ENCODE measurements at places on chromosomes 1 and 21. TPM values are rescaled to one million over a fixed set of nuclear protein-coding genes. Genes with fewer than 3 reads are reported as not detected.

The MFSD2A gene
- total RNA-seq: 67.8 TPM

The EXTL1 gene
- total RNA-seq: not detected

The HTR6 gene
- not detected for total RNA-seq

The NRIP1 gene
- 29.8 TPM for total RNA-seq

The SLC45A3 gene
- 3.0 TPM for total RNA-seq

The LAX1 gene
- total RNA-seq: not detected

The FTCD gene
- not detected for total RNA-seq

The SIK1 gene
- total RNA-seq: 5.0 TPM

The CD164L2 gene
- total RNA-seq: 0.65 TPM

The KPRP gene
- 0.04 TPM for total RNA-seq

The UBAP2L gene
- 66.9 TPM for total RNA-seq

The CRNN gene
- total RNA-seq: not detected

The GJA9 gene
- 0.08 TPM for total RNA-seq

The DSCAM gene
- 2.6 TPM for total RNA-seq

The ANGPTL1 gene
- not detected for total RNA-seq

The SERINC2 gene
- total RNA-seq: 362 TPM

The RORC gene
- 0.16 TPM for total RNA-seq

The CELA3A gene
- total RNA-seq: not detected

The NPPA gene
- not detected for total RNA-seq

The SH2D5 gene
- total RNA-seq: 77.1 TPM

The LCE7A gene
- total RNA-seq: not detected

The ABL2 gene
- total RNA-seq: 13.6 TPM

The MX2 gene
- not detected for total RNA-seq

The PPP1R12B gene
- 3.6 TPM for total RNA-seq

The MORN1 gene
- 5.8 TPM for total RNA-seq

The ZFYVE9 gene
- total RNA-seq: 39.7 TPM

The C1orf94 gene
- not detected for total RNA-seq

The NOL9 gene
- total RNA-seq: 12.3 TPM

The DARS2 gene
- 23.5 TPM for total RNA-seq

The LMX1A gene
- not detected for total RNA-seq

The KRTAP12-2 gene
- not detected for total RNA-seq

The DMBX1 gene
- total RNA-seq: not detected

The NLRP3 gene
- 7.0 TPM for total RNA-seq

The PTGFRN gene
- 121 TPM for total RNA-seq

The KCNA2 gene
- not detected for total RNA-seq

The C1orf116 gene
- total RNA-seq: 67.3 TPM

The BARHL2 gene
- total RNA-seq: not detected

The PTPN7 gene
- not detected for total RNA-seq

The SLAMF9 gene
- 2.5 TPM for total RNA-seq

The HPCA gene
- not detected for total RNA-seq

The NFIA gene
- 6.9 TPM for total RNA-seq

Measured in hair follicular keratinocyte (primary cell).